ENCODE measurements at places on chromosomes 12 and 14.

DNA sequence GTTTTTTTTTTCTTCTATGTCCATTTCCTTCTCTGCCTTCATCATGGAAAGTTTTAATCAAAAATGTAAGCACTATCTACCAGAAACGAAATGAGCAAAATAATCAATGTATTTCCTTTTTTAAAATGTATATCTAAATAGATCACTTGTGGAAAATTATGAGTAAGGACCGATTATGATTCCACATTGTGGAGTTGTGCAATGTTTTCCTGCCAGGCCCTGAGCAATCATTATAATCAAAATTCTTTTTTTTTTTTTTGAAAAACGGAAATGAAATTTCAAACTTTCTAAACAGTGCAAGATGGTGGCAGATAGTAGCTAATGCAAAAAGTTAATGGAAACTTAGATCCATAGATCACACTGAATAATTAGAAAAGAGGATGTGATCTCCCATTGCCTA, 1074.6 kb upstream of the TMEM132C start:
- DNase-seq, result no peak

- no peak for DNase-seq
Observed at GRCh38 chr12:106766393-106766826, 8.1 kb upstream of the RIC8B start.

- no peak for DNase-seq
Observed at GRCh38 chr12:76708296-76708695, 55.6 kb upstream of the ZDHHC17 start.

DNA sequence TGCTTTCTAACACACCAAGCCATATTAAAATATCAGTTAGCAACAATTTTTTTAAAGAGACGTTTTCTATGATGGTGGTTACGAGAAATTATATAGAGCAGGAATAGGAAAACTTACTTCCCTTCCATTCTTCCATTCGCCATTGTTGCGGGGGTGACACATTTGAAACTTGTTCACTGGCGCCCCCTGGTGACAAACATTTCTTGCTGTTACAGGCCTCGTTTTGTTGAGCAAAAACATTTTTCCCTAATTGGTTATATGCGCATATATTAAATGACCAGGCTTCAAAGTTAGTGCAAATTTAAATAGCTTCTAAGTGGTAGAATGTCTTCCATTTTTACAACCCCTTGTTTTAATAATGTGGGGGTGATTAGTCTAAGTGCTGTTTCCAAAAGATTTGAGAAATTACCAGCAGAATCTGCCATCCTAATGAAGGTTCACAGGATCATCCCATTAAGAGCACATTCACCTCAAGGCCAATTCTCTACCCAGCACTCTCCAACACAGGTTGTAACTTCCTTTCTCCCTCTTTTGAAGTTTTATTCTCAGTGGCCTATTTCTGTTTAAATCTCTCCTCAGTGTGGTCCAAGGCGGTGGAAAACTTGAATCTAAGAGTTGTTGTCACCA, 1124.7 kb downstream of the FLRT2 start:
- peak; percentile 8 for DNase-seq

DNA sequence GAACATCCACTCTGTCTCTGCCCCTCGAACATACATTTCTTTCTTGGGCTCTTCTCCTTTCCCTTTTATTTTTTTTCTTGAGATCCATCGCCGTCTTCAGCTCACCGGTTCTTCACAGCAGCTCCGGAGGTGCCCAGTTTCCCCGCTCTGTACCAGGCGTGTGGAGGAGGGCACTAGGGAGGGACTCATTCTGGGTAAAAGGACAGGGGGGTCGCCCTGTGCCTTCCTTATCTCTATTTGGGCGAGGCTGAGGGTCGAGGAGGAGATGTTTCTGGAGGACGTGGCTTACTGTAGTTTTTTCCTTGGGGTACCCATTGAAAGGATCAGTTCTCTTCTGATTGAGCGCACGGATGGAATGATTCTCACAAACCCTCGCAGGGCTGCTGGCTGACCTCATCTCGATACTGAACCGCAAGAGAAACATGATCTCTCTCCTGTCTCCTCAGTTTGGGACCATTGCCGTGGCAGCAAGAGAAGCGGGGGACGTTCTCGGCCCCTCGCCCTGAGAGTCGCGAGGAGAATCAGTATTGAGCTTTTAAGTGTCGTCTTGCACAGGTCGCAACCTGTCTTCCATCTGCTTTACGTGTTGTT, 386 bp downstream of the LIN52 start:
- DNase-seq, result peak; percentile 13

- DNase-seq, result no peak
Observed at GRCh38 chr12:128267651-128268378, 845 bp downstream of the TMEM132C start.

- DNase-seq, result no peak
Observed at GRCh38 chr14:100052819-100053218, 12.4 kb upstream of the EVL start.

DNA sequence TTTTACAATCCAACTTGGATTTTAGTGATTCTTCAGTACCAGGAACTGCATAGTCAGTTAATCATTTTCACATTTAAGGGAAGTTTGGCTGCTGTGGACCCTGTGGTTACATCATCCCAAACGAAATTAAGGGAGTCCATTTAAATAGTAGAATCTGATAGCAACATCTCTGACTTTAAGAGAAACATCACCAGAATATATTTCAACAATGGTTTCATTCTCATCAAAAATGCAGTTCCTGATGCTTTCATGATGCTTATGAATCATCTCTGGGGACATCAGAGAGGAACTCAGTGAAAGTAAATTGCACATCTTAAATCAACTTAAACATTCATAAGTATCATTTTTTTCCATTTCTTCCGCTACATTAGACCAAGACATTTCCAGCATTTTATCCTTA, 1170.7 kb downstream of the FSCB start:
- no peak for DNase-seq

GRCh38 chr12:40693207-40693821, 1.1 kb downstream of the CNTN1 start:
- no peak for DNase-seq

DNA sequence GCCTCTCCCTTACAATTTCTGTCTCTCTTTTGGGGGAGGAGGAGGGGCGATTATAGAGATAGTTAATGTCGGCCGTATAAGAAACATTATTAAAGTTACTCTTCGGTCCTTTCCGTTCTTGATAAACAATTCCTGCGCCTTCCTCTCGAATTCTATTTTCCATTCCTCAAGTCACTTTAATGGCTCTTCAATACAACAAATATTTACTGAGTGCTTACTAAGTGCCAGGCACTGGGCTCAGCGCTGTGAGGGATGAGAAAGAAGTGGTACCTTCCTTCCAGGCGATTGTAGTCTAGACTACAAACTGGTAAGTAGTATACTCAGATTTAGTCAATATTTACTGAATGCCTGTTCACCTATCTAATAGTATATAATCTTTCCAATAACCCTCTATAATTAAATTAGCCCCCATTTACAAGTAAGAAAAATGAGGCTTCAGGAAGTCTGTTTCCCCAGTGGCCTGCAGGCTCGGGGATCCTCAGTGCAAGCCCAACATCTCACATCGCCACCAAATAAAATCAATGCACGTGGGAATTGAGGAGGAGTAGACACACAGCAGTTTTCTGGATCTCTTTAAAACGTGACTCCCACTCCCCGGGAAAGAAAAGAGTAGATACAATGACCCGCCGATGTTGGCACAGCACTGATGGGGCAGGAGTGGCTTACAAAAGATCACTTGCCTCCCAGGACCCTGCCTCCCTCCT, 589 bp upstream of the ZNF219 start:
- DNase-seq, result no peak

DNA sequence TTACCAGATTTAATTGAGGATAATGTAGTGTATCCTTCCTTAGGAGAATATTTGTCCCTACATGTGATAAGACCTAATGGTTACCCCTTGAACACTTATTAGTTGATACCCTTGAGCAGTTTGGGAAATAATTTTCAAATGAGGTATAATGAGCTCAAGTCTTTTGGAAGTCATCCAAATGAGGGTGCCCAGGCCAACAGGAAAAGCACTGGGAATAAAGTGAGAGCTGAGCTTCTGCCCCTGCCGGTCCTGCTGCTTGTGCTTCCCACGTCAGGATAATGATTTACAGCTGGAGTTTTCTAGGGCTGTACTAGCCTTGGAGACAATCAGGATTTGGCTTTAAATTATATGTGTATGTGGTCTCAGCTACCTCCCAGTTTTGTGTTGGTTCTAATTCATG, 178.8 kb upstream of the FRMD6 start:
- no peak for DNase-seq

GRCh38 chr12:122851820-122852219, 16.6 kb downstream of the HIP1R start:
- no peak for DNase-seq

DNA sequence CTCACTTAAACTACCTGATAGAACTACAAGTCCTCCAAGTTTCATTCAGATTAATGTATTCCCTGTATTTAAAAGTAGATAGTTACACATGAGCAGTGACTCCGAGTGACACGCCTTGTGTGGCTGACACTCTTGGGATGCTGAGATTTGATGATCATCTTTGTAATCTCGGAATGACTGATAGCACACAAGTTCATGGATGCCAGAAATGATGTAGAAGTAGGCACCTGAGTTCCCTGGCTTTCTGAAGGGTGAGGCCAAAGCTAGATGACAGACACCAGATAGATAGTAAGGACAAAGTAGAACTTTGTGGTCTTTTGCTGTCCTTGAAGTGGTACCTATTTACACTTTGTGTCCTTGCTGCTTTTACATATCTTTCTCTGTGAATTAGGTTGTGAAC, 491.2 kb downstream of the PCNX1 start:
- DNase-seq, result no peak

- DNase-seq, result no peak
Observed at GRCh38 chr14:76946753-76947077, 81.8 kb downstream of the IRF2BPL start.

- DNase-seq, result no peak
Observed at GRCh38 chr14:93984987-93985410, 8.6 kb upstream of the ASB2 start.

DNA sequence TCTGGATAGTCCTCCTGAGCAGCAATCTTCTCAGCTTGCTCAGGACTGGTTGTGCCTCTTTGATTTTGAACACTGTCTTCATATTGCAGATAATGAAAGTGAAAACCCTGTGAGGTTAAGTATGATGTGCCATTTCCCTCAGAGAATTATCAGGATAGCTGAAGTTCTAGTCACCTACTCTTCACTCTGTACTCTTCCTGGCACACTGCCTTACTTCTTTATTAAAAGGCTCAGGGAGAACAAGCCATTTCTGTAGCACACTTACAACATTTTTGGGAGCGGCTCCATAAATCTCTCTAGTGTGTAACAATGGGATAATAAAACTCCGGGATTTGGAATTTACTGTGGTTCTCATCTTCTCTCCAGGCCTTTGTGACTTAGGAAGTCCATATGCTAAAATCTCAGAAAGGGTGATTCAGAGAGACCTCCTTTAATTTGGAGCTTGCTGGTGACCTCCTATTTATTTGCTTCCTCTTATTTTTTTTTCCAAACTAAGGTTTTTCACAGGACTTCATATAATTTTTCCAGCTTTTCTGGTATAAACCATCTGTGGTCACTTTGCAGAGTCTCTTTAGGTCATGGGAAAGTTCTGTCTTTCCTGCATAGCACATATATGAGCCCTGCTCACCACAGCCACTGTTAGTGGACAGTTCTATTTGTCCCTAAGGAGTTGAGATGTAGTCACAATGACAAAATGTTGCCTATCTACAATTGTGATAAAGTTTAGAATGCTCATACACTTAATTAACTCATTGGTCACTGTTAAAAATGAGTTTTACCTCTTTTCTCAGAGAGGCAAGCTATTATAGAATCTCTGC, 53.5 kb upstream of the LDHB start:
- DNase-seq, result no peak

GRCh38 chr12:120630104-120630892, 10.1 kb upstream of the CABP1 start:
- DNase-seq, result no peak

- DNase-seq, result no peak
Observed at GRCh38 chr14:104750056-104750752, 2.7 kb upstream of the SIVA1 start.

DNA sequence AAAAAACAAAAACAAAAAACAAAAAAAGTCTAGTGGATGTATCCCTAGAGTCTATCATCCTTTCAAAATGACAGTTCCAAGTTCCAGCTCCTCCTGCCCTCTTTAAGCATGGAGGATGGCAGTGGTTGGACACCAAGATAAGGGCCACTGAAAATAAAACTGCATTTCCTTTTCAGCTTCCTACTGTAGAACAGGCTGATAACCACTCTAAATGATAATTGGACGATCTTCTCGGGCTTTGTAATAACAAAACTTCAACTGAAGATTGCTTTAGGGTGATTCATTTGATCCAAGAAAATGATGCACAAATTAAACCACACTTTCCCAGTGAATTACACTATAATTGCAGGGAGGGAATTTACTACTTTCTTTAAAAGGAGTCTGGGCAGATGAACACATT, 42.2 kb upstream of the CRACR2A start:
- no peak for DNase-seq

DNA sequence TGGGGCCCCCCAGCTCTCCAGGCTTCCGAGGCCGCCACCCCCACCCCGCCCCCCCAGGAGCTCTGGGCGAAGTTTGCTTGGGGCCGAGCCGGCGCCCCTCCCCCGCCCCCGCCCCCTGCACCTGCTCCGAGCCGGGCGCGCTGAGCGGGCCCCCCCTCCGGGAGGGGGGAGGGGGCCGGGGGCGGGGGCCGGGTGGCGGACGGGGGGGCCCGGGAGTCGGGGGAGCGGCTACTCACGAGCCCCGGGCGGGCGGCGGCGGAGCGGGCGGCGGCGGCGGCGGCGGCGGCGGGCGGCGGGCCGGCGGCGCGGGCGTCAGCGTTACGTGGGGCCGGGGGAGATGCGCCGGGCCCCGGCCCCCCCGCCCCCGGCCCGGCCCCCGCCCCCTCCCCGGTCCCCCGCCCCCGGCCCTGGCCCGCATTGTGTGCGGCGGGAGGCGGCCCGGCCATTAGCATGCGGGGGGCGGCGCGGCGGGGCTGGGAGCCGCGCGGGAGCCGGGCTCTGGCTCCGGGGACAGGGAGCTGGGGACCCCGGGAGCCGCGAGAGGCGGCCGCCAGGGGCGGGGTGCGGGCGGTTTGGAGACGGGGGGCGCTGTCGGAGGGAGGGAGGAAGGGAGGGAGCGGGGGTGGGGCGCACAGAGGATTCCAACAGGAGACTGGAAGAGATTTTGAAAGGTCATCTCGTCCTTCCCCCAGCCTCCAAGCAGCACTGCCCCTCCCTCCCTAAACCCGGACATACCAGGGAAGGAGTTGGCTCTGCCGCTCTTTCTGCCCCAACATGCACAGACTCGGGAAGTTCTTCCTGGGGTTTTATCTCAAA, at the start of gene ZNF219:
Gene ZNF219, minus strand, starts transcription at position 580 of the 816 bp plus-strand sequence. CDS start 5,064 bp downstream, outside the sequence.
- DNase-seq, result no peak

- no peak for DNase-seq
Observed at GRCh38 chr12:56087220-56087619, 7.3 kb downstream of the ERBB3 start.

GRCh38 chr12:62288328-62288727, 28.1 kb downstream of the USP15 start:
- no peak for DNase-seq

- no peak for DNase-seq
Observed at GRCh38 chr14:105471297-105471821, 3.3 kb upstream of the CRIP2 start.

GRCh38 chr14:52044791-52045522, 23.9 kb downstream of the NID2 start:
- DNase-seq, result no peak

GRCh38 chr14:32472076-32472475, 143.0 kb downstream of the AKAP6 start:
- no peak for DNase-seq
